Aorta (tissue), 5 donors: ENCODE measurements at places on chromosomes 2 and 18.

GRCh38 chr2:28375742-28376631, 16.7 kb upstream of the FOSL2 start:
- no peak for DNase-seq

DNA sequence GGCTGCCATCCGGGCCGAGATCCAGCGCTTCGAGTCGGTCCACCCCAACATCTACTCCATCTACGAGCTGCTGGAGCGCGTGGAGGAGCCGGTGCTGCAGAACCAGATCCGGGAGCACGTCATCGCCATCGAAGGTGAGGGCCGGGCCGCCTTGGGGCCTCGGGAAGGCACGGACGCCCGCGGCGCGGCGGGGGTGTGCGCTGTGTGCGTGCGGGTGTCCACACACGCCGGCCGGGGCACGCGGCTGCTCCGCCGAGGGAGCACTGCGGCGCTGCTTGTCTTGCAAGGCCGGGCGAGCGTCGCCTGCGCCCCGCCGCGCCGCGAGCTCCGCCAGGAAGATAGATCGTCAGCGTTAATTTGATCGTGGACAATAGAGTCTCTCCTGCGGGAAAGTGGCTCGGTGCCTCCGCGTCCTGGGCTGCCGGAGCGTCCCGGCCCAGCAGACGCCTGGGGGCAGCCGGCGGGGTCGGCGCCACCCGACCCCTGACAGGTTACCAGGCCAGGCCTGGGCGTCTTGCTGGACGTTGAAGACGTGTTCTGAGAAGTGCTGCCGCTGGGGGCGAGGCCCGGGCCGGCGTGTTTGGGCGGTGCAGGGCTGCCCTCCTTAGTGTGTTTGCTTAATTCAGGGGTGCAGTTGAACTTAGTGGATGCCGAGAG, 1.0 kb downstream of the AGAP1 start:
- DNase-seq: peak; percentile 86

GRCh38 chr2:225030893-225031292, 11.4 kb downstream of the DOCK10 start:
- no peak for DNase-seq

- no peak for DNase-seq
Observed at GRCh38 chr2:171297956-171298355, 135.8 kb downstream of the METTL8 start.

DNA sequence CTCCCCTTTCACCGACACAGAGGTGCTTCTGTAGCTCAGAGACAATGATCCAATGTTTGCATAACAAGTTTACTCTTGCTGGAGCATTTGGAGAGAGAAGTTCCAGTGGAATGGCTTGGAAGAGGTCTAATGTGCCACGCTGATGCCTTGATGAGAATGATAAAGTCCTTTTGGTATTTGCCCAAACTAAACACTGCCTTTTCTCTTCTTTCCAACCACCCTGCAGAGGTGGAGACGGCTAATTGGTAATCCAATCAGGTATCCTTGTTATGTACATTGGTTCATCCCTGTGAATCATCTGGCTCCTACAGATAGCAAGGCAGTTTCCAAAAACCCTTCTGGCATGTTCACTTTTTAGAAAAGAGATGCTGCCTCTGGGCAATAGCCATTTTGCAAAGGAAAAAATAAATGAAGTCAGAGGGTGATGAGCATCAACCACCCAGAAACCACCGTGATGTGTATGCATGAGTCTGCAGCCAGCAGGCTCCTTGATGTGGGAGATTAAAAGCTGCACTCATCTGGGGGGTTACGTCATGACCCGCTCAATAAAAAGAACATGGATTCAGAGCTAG, 40.6 kb downstream of the KIAA2012 start:
- no peak for DNase-seq

DNA sequence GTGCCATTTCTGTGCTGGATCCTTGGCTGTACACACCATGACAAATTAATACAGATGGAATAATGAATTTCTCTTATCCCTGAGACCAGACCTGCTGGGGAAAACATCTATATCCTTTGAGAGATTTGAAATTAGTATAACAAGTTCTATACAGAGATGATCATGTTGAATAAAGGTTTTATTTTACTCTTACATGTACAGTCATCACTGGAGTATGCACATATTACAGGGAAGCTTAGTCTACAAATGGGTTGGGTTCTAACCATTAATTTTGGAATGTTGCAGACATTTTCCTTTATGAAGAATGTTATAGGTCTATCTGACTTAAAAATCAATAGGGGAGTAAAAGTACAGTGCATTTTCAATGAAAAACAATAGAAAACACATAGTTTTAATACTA, 29.9 kb upstream of the MMADHC start:
- DNase-seq: no peak

DNA sequence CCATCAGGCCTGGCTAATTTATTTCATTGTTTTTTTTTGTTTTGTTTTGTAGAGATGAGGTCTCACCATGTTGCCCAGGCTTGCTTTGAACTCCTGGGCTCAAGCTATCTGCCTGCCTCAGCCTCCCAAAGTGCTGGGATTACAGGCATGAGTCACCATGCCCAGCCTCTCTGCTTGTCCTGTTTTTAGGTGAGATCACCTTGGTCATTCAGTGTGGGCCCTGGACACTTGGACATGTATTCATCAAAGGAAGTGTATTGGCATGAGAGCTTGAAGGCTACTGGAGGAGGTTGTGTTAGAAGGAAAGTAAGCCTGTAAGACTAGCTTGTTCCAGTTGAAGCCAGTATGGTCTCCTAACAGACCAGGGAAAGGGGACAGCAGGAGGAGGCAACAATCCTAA, 229.2 kb upstream of the RGPD4 start:
- DNase-seq: no peak

GRCh38 chr2:136116813-136117390, 1.0 kb downstream of the CXCR4 start:
- DNase-seq: peak; percentile 79

GRCh38 chr2:231925303-231926179, 655 bp downstream of the NPPC start:
- DNase-seq: peak; percentile 86

GRCh38 chr2:166944909-166945308, 56.6 kb downstream of the XIRP2 start:
- DNase-seq: no peak

DNA sequence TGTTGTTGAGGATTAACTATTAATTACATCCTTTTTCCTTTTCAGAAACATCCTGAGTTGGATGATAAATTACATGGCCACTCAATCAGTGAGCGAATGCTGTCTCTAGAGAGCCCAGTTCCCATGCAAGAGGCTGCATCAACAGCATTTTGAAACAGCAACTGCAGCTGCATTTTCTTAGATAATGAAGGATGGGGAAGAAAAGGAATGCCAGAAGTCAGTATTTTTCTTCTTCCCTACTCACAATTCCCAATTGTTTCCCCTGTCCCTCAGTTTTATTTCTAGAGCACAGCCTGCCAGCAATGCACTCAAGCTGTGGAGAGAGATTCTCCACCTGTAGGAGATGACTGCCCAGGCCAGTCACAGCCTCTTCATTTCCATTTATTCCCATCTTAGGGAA, 6.9 kb downstream of the SCN7A start:
- DNase-seq: no peak

- DNase-seq: no peak
Observed at GRCh38 chr2:1614564-1614963, 129.8 kb downstream of the PXDN start.

DNA sequence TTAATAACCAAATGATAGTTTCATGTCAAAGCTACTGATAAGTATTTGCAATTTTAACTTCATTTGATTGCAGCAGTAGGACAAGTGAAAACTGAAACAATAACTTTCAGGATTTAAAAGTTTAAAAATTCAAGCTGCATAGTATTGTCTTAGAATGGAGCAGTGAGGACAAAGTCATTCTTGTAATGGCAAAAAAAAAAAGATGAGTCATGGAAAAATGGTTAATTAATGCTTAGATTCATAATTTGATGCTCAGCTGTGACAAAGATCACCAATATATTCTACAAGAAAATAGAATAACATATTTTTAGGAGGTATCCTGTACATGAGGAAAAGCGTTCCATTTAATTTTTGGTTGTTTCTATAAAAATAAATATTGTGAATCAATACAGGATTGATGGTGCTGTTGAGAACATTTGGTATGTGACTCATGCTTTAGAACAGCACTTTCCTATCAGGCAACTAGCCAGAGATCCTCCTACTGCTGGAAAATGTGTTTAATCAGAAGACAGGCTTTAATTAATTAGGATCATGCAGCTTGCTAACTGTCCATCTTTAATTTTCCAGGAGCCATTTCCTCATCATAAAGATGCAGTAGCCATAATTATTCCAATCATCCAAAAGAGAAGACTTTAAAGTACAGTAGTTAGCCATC, 239.0 kb upstream of the MMADHC start:
- DNase-seq: no peak

DNA sequence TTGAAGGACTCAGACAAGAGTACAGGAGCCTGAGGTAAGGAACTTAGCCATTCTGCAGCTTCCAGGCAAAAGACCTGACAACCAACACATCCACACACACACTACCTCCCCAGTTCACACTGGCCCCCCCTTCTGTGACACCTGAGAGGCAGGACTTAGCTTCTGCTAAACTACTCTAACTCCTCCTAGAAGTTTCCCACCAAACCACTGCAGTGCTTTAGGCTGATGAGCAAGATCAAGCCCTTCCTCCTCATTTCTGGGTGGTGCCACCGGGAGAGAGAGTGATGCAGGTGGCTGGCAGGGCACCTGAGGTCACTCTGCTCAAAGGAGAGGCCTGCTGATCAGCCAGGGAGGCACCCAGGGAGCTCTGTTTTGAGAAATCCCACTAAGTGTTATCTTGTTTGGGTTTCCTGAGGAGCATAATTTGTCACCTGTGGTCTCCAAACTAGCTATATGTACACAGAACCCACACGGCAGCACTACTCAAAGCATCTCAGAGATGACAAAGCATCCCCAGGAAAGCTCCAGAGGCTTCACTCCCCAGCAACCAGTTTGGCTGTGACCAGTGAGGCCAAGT, 188.4 kb downstream of the MYO5B start:
- DNase-seq: no peak

DNA sequence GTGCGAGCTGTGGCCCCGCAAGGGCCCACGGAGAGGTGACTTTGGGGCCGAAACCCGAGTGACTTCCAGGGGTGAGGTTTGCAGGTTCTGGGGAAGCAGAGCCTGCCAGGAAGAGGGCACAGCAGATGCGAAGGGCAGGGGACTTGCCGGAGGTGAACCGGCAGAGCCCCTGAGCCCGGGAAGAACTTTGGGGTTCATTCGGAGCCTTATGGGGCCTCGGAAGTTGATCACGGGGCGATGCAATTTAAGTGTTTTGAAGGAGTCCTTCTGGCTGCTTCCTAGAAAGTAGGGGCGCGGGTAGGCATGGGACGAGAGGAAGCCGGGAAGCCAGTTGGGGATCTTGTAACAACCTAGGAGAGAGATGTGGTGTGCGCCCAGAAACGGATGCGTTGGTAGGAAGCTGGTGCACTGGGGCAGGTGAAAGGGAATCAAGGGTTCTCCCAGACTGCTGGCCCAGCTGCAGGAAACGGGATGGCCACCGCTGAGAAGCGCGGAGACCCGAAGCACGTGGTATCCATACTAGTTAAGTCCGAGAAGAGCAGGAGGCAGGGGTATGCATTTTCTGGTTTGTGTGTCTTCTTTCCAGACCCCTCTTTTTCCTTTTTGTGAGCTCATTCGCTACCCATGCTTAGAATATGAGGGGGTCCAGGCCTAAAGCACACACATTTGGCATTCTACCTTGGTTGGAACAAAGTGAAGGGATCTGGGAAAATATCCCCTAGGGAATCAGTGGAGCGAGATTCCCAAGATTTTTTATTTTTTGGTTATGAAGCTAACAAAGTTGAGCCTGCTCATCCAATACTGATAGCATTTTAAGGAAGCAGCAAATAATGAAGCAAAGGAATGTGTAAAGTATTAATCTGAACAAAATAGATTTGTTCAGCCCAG, 758 bp downstream of the SCLY start:
- DNase-seq: no peak

DNA sequence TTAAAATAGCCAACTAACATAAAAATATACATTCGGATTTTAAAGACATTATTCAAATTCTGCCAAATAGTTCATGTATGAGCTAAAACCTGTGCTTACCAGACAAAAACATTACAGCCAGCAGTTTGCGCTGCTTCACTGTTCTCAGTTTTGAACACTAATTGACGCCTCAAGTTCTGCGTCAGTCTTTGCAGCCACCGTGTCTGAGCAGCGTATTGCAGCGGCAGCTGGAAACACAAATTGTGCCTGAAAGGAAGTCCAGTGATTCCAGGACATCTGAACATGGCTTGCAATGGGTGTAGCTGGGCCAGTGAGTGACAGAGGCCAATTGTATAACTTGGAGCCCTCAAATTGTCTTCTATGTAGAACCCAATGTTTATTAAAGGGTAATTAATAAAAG, 267.6 kb downstream of the TFCP2L1 start:
- no peak for DNase-seq

DNA sequence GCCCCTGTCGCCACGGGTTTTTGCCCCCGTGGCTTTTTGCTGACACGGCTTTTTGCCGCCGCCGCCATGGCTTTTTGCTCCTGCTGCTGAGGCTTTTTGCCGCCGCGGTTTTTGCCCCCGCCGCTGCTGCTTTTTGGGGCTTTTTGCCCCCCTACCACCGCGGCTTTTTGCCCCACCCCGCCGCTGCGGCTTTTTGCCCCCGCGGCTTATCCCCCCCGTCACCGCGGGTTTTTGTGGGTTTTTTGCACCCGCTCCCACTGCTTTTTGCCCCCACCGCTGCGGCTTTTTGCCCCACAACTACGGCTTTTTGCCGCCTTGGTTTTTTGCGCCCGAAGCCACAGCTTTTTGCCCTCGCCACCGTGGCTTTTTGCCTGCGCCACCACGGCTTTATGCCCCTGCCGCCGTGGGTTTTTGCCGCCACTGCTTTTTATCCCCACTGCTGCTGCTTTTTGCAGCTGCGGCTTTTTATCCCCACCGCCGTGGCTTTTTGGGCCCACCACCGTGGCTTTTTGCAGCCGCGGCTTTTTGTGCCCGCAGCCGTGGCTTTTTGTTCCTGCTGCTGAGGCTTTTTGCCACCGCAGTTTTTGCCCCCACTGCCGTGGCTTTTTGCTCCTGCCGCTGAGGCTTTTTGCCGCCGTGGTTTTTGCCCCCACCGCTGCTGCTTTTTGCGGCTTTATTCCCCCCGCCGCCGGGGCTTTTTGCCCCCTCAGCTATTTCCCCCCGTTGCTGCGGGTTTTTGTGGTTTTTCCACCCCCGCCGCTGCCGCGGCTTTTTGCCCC, 2798.0 kb upstream of the TEKT4 start:
- DNase-seq: peak; percentile 64

GRCh38 chr18:79735071-79735980, 55.7 kb downstream of the CTDP1 start:
- peak; percentile 67 for DNase-seq

GRCh38 chr2:211724933-211725332, 813.7 kb downstream of the ERBB4 start:
- DNase-seq: no peak

GRCh38 chr2:109616184-109616583, 2.0 kb downstream of the SOWAHC start:
- no peak for DNase-seq

DNA sequence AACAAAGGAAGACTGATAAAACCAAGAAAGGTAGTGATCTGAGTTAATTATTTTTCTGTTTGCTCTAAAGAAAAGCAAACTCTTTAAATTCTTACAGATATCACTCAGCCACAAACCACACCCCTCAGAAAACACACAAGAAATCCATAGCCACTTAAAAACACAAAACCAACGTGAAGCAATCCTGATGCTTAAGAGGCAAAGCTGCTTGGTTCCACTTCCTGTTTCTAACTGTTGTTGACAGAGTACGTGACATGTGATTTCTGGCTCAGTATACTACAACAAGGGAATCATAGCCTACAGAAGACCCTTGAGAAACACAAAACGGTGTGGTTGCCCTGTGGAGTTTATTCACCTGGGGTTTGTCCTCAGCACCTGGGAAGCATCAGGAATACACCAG, 240.9 kb upstream of the APCDD1 start:
- DNase-seq: no peak
